ENCODE measurements at places on chromosomes 11 and 22.

DNA sequence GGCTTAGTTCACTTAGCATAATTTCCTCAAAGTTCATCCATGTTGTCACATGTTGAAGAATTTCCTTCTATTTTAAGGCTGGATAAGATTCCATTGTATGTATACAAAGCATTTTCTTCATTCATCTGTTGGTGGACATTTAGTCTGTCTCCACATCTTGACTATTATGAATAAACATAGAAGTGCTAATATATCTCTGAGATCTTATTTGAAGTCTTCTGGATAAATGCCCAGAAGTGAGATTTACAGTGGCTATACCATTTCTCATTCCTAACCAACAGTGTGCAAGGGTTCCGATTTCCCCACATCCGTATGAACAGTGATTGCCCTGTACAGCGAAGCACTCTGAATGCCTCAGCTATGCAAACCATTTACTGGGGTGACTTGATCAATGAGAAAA lies 6.6 kb upstream of the ZFTA start:
- no peaks in the 10 kb centered on the region for H3K4me1 ChIP-seq
- no peak overlapping the region for H3K27ac ChIP-seq
- peaks cover 6% of the 10 kb centered on the region for H3K27me3 ChIP-seq
- H3K36me3 ChIP-seq: no peaks in the 10 kb centered on the region

GRCh38 chr11:108871867-108872266 lies 207.0 kb downstream of the DDX10 start:
- no peak overlapping the region for H3K27ac ChIP-seq
- H3K4me3 ChIP-seq: no peak overlapping the region
- no peaks in the 10 kb centered on the region for H3K36me3 ChIP-seq
- no peaks in the 10 kb centered on the region for H3K4me1 ChIP-seq
- H3K27me3 ChIP-seq: no peaks in the 10 kb centered on the region
- no peak for DNase-seq

GRCh38 chr22:37196539-37197450 lies 8.7 kb upstream of the C1QTNF6 start:
- no peak overlapping the region for H3K4me3 ChIP-seq
- peaks cover 34% of the 10 kb centered on the region for H3K4me1 ChIP-seq
- H3K36me3 ChIP-seq: no peaks in the 10 kb centered on the region
- no peak for DNase-seq
- no peak overlapping the region for H3K27ac ChIP-seq

- DNase-seq: no peak
- no peaks in the 10 kb centered on the region for H3K4me1 ChIP-seq
- no peak overlapping the region for H3K4me3 ChIP-seq
Observed at GRCh38 chr22:43365715-43366440, 22.7 kb upstream of the SCUBE1 start.

- DNase-seq: no peak
- H3K36me3 ChIP-seq: no peaks in the 10 kb centered on the region
- no peak overlapping the region for H3K27ac ChIP-seq
- H3K4me1 ChIP-seq: peaks cover 17% of the 10 kb centered on the region
Observed at GRCh38 chr11:57646799-57647303, 2.9 kb downstream of the YPEL4 start.

DNA sequence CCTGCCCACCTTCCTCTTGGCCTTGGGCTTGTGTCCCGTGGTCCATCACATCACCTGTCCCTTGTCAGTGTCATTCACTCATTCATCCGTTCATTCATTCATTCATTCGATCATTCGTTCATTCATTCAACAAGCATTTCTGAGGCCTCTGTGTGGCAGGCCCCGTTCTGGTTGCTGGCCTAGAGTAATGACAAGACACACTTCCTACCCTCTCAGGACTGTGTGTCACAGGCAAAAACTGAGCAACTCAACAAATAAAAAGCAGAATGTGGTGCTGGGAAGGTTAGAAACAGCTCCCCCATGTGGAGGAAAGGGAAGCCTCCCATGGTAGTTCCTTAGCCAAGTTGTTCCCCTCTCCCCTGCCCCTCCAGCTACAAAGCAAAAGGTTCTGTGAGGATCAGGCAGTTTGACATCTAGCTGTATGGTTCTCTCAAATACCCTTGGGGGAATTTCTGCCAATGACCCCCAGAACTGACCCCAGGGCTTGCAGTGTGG lies 1.6 kb upstream of the OMP start:
- DNase-seq: peak; percentile 17
- peaks cover 8% of the 10 kb centered on the region for H3K27me3 ChIP-seq
- no peaks in the 10 kb centered on the region for H3K4me1 ChIP-seq

DNA sequence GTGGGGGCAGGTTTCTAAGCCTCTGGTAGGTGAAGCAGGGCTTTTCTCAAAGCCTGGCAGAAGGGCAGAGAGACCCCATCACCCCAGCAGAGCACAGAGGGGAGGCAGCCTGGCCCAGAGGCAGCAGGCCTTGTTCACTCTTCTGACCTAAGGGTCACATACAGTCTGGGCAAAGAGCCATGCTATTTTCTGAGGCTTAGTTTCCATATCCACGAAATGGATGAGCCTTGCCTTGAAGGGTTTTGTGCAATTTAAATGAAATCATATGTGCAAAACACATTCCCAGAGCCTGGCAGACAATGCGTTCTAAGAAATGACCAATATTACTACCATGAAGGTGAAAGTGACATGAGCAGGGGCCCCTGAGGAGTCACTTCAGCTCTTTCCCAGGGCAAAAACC lies 44.5 kb downstream of the HIRA start:
- no peaks in the 10 kb centered on the region for H3K27me3 ChIP-seq
- no peaks in the 10 kb centered on the region for H3K4me1 ChIP-seq
- no peak overlapping the region for H3K4me3 ChIP-seq

GRCh38 chr22:35538801-35539321 lies 1.8 kb upstream of the RASD2 start:
- no peak overlapping the region for H3K27ac ChIP-seq
- no peaks in the 10 kb centered on the region for H3K36me3 ChIP-seq
- peaks cover 33% of the 10 kb centered on the region for H3K4me1 ChIP-seq
- no peak overlapping the region for H3K4me3 ChIP-seq
- peak; percentile 44 for DNase-seq
- H3K27me3 ChIP-seq: peaks cover 32% of the 10 kb centered on the region

DNA sequence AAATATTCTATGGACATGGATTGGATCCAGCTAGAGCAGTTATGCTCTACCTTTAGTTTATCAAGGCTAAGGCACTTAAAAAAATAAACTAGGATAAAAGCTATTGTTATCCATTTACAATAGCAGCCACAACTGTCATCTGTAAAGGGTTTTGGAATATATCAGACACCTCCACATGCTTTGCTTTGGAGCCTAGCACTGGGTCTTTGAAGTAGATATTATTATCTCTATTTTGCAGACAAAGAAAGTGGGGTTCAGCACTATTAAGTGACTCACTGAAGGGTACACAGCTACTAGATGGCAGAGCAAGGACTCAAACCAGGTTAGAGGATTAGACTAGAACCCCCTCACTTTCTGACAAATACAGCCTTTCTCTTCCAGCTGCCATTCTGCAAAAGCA lies 82.0 kb downstream of the KCNJ1 start:
- 0 out of 2 replicates have a peak, but pooled peaks cover 16% of the 10 kb centered on the region for H3K36me3 ChIP-seq
- no peaks in the 10 kb centered on the region for H3K4me1 ChIP-seq
- H3K27ac ChIP-seq: no peak overlapping the region
- H3K27me3 ChIP-seq: no peaks in the 10 kb centered on the region

DNA sequence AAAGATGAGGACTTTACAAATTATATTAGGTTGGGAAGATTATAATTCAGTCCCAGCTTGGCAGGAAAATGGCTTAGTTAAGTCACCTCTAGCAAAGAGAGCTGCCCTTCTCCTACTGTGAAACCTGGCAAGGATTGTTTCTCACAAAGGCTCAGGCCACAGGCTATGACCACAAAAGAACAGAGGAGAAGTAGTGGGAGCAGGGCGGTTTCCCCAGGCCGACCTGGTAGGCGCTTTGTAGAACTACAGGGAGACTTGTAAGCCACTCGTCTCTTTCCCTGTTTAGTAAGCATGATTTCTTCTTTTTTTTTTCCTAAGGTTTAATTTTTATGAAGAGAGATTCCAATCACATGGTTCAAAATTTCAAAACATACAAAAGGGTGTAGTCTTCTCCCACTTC lies 4.6 kb downstream of the SNAP29 start:
- no peaks in the 10 kb centered on the region for H3K27me3 ChIP-seq
- DNase-seq: no peak
- peaks cover 31% of the 10 kb centered on the region for H3K4me1 ChIP-seq
- no peak overlapping the region for H3K27ac ChIP-seq

- H3K27me3 ChIP-seq: no peaks in the 10 kb centered on the region
- no peak overlapping the region for H3K27ac ChIP-seq
- H3K36me3 ChIP-seq: no peaks in the 10 kb centered on the region
- DNase-seq: no peak
- no peak overlapping the region for H3K4me3 ChIP-seq
- H3K4me1 ChIP-seq: no peaks in the 10 kb centered on the region
Observed at GRCh38 chr11:134727204-134727603, 315.2 kb upstream of the B3GAT1 start.

- no peak overlapping the region for H3K27ac ChIP-seq
- no peak for DNase-seq
Observed at GRCh38 chr11:70790671-70791300, 392.5 kb downstream of the CTTN start.

GRCh38 chr11:77854838-77855237 lies 33.9 kb downstream of the AAMDC start:
- no peak for DNase-seq
- no peaks in the 10 kb centered on the region for H3K4me1 ChIP-seq
- H3K27ac ChIP-seq: no peak overlapping the region
- H3K27me3 ChIP-seq: no peaks in the 10 kb centered on the region

DNA sequence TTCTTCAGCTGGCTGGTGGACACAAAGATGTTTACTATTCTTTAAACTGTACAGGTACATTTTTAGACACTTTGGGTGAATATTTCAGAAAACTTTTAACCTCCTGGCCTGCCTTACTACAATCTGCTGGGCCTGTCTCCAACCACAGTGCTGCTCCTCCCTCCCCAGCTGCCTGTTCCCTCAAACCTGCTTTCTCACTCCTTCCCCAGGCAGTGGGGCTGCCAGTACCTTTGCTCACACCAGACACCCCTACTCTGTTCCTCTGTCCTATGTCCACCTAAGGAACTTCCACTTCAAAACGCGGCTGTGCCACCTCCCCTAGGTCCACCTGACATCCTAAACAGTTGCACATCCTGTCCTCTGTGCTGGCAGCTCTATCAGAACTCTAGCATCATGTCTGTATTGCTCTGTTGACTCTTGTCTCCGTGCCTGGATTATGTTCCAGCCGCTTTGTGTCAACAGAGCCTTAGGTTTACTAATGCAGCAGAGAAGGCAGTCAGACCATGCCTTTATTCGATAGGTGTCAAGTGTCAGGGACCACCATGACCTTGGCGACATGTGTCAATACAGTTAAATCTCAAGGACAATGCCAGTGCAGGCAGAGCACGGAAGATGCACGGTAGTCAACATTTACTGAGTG lies 13.4 kb downstream of the ZP1 start:
- no peak overlapping the region for H3K27ac ChIP-seq
- no peaks in the 10 kb centered on the region for H3K27me3 ChIP-seq
- peaks cover under 1% of the 10 kb centered on the region for H3K4me1 ChIP-seq
- no peak overlapping the region for H3K4me3 ChIP-seq

- DNase-seq: no peak
- no peak within 1 kb of the TSS for H3K27ac ChIP-seq
- no peak within 1 kb of the TSS for H3K4me3 ChIP-seq
- H3K4me1 ChIP-seq: peaks cover 5% of the 10 kb centered on the region
- no peaks in the 10 kb centered on the region for H3K27me3 ChIP-seq
Observed at GRCh38 chr11:125945797-125946520, at the start of gene VSIG10L2. TSS of gene VSIG10L2 (plus strand) at chr11:125946044. CDS start at chr11:125946056, 12 bp downstream.

DNA sequence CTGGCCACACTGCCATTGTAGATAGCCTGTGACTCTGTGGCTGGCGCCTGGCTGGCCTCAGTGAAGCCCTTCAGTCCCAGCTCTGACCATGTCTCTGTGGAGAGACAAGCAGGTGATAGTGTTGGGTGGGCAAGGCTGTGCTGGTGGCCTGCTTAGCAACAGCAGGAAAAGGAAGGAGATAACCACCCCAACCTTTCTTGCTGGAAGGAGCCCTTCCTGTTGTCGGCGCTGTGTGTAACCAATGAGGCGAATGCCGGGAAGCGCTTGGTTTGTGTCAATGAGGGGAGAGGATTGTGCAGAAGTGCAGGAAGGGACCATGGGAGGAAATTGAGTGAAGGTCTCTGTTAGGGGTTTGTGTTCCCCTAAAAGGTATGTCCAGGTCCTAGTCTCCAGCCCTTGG lies 27.3 kb downstream of the PARVB start:
- H3K36me3 ChIP-seq: no peaks in the 10 kb centered on the region
- no peaks in the 10 kb centered on the region for H3K4me1 ChIP-seq
- no peak overlapping the region for H3K4me3 ChIP-seq
- H3K27me3 ChIP-seq: no peaks in the 10 kb centered on the region

- no peak for DNase-seq
- no peaks in the 10 kb centered on the region for H3K27me3 ChIP-seq
- H3K4me1 ChIP-seq: peaks cover 33% of the 10 kb centered on the region
- peak overlapping the region; percentile 86 for H3K27ac ChIP-seq
- H3K4me3 ChIP-seq: no peak overlapping the region
- no peaks in the 10 kb centered on the region for H3K36me3 ChIP-seq
Observed at GRCh38 chr11:61140416-61140815, 20.8 kb downstream of the VPS37C start.

DNA sequence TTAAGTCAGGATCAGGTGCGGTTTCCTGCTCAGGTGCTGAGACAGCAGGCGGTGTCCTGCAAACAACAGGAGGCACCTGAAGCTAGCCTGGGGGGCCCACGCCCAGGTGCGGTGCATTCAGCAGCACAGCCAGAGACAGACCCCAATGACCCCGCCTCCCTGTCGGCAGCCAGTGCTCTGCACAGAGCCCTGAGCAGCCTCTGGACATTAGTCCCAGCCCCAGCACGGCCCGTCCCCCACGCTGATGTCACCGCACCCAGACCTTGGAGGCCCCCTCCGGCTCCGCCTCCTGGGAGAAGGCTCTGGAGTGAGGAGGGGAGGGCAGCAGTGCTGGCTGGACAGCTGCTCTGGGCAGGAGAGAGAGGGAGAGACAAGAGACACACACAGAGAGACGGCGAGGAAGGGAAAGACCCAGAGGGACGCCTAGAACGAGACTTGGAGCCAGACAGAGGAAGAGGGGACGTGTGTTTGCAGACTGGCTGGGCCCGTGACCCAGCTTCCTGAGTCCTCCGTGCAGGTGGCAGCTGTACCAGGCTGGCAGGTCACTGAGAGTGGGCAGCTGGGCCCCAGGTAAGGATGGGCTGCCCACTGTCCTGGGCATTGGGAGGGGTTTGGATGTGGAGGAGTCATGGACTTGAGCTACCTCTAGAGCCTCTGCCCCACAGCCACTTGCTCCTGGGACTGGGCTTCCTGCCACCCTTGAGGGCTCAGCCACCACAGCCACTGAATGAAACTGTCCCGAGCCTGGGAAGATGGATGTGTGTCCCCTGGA lies at the start of gene MYO7A:
Gene MYO7A (plus strand): TSS at position 327 of the 772 bp plus-strand sequence. CDS start 2,389 bp downstream, outside the sequence.
- no peaks in the 10 kb centered on the region for H3K27me3 ChIP-seq
- peaks cover 14% of the 10 kb centered on the region for H3K4me1 ChIP-seq
- DNase-seq: peak; percentile 88
- H3K27ac ChIP-seq: peak within 1 kb of the TSS; percentile 81

Data from MM.1S (cell line).